ENCODE measurements at places on chromosomes 2 and 18. TPM values are rescaled to one million over a fixed set of nuclear protein-coding genes. Genes with fewer than 3 reads are reported as not detected.

The TMEM127 gene
- total RNA-seq: 111 TPM

The ANO7 gene
- total RNA-seq: 114 TPM

The KLHL29 gene
- total RNA-seq: 2.9 TPM

The IFIH1 gene
- 19.1 TPM for total RNA-seq

The COLEC12 gene
- total RNA-seq: 6.4 TPM

The HOXD10 gene
- total RNA-seq: 1.0 TPM

The NGEF gene
- 41.4 TPM for total RNA-seq

The MAP3K19 gene
- total RNA-seq: not detected

The MC4R gene
- not detected for total RNA-seq

The RIT2 gene
- total RNA-seq: not detected

The DPYSL5 gene
- not detected for total RNA-seq

The MTX2 gene
- total RNA-seq: 31.1 TPM

The GBX2 gene
- not detected for total RNA-seq

The MAP2 gene
- 2.1 TPM for total RNA-seq

The HS6ST1 gene
- total RNA-seq: 40.4 TPM

The GRB14 gene
- total RNA-seq: 1.2 TPM

The C2orf81 gene
- total RNA-seq: 0.49 TPM

The MDH1B gene
- 0.20 TPM for total RNA-seq

The SLC16A14 gene
- 20.4 TPM for total RNA-seq

The DNAJC5G gene
- not detected for total RNA-seq

The SAP130 gene
- 26.2 TPM for total RNA-seq

The MOCOS gene
- 5.7 TPM for total RNA-seq

The FAM110C gene
- 32.0 TPM for total RNA-seq

The MFF gene
- total RNA-seq: 60.4 TPM

The SUPT7L gene
- total RNA-seq: 23.1 TPM

The NT5DC4 gene
- total RNA-seq: not detected

The OBSL1 gene
- total RNA-seq: 11.9 TPM

The MAP3K20 gene
- 6.7 TPM for total RNA-seq

The SERPINB10 gene
- total RNA-seq: not detected

The SCN9A gene
- 13.4 TPM for total RNA-seq

The FOXD4L1 gene
- 0.27 TPM for total RNA-seq

The NIFK gene
- 28.6 TPM for total RNA-seq

The ZEB2 gene
- total RNA-seq: 15.4 TPM

The CFC1 gene
- 0.73 TPM for total RNA-seq

The DSC2 gene
- total RNA-seq: 177 TPM

The ATP8B1 gene
- 248 TPM for total RNA-seq
